ENCODE measurements at places on chromosomes 3 and 15.

DNA sequence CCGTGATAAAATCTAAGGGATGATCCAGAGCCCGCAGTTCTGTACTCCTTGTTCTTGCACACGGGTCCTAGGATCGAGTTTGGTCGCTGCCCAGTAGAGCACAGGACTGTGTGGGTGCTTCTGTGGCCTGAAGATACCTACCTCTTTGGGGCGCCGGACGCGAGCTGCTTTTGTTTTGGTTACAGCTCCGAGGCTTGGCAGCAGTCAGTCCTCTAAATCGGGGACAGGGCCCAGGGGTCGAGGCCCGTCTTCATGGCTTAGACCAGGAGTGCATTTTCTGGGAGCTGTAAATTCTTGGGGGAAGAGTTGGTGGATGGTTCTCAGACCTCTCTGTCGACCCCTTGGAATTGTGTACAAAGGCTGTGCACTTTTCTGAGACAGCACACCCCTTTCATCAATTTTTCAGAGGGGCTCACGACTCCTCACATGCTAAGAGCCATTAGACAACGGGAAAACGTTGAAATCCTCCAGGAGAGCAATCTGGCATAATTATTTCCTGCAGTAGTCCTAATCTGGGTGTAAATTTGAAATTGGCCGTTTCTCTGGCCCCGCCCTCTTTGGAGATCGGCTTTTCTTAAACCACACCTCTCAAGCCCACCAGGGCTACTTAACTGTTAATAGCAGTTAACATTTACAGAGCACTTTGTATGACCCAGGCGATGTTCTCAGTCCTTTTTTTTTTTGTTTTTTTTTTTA is 928 bp downstream of the CEP97 start:
- DNase-seq: no peak

DNA sequence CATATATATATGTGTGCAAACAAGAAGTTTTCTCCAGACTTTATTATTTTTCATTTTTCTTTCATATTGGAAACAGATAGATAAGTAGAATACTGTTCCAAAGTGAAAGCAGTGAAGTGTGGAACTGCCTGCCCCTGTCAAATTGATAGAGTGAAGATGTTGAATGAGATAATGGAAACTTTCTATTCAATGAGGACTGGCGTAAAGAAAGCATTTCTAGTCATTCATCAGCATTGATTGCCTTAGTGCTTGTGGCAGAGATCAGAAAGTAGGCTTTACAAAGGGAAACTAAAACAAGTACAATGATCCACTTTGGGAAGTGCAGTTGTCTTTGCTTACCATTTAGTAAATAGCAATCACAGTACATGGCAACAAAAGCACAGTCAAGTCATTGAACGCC is 300.0 kb downstream of the CADM2 start:
- no peak for DNase-seq

DNA sequence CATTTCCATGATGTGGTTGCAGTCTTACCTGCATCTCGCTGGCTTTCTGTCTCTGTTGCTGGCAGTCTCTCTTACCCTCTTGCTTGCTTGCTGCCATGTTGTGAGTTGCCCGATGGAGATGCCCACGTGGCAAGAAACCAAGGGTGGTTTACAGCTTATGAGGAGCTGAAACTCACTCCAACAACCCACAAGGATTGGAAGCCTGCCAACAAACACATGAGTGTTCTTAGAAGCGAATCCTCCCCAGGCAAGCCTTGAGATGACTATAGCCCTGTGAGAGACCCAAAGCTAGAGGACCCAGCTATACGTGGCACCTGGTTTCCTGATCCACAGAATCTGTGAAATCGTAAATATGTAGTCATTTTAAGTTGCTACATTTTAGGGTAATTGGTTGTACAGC is 490.9 kb upstream of the ADAMTS9 start:
- no peak for DNase-seq

DNA sequence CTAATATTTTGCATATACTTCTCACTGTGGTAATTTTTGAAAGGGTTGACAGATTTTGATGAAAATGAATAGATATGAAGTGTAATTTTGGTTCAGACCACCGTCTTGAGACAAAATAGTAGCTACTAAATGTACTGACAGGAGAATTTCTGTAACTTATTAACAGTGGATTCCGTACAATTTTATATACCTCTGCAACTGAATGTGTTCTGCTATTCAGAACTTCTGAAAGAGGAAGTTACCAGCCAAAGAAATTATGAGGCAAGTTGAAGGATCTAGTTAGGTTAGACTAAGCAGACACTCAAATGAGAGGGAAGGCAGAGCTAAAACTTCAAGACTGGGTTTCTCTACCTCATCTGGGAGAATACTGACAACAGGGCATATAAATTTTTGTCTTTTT is 29.4 kb downstream of the GAP43 start:
- peak; percentile 34 for DNase-seq

- no peak for DNase-seq
Measured at GRCh38 chr3:44416031-44417030, 61.1 kb downstream of the ZNF445 start.

Measured in inflammatory macrophage treated with lipopolysaccharide for 1 hour (primary cell).